ENCODE measurements at places on chromosomes 4 and X.

DNA sequence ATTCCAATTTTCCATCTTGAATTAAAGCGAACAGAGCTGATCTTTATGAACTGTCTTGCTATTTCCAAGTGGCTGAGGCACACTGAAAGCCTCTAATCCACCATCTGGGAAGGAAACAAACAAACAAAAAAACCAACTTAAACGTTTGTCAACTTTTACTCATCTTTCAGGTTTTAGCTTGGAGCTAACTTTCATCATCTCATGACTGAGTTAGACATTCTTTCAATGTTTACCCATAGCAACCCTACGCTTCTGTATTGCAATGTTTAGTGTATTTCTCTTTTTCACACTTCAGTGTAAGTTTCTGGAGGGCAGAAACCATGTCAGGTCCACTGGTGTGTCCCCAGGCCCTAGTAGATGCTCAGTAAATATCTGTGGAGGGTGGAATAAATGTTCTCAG is 343.8 kb downstream of the GBA3 start:
- DNase-seq: no peak

DNA sequence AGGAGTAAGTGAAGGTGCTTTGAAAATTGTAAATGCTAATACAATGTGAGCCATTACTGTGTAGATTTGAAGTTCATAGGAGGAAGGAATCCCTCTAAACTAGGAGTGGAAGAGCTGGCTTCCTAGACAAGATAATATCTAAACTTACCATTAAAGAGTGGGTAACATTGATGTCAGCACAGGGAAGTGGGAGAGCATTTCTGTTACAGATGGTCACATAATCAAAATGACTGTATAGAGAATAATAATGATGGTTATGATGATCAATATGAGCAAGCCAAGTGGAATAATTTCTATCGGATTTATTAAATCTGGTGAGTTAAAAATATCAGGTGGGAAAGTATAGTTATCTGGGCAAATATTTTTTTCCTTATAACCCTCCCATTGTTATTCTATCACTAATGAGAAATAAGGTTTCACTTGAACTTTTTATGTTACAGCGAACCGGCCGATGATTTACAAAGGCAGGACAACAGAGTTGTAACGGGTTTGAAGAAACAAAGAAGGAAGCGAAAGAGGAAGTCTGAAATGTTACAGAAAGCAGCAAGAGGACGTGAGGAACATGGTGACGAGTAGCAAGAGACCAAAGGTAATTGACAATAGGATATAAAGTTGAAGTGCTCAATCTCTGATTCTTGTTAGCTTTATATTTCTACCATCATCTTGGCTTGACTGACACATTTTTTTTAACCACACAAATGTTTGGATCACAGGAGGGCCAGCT is 43.5 kb downstream of the FMR1NB start:
- no peak for DNase-seq

- peak; percentile 10 for DNase-seq
Observed at GRCh38 chrX:30821116-30821515, 67.9 kb downstream of the TAB3 start.

DNA sequence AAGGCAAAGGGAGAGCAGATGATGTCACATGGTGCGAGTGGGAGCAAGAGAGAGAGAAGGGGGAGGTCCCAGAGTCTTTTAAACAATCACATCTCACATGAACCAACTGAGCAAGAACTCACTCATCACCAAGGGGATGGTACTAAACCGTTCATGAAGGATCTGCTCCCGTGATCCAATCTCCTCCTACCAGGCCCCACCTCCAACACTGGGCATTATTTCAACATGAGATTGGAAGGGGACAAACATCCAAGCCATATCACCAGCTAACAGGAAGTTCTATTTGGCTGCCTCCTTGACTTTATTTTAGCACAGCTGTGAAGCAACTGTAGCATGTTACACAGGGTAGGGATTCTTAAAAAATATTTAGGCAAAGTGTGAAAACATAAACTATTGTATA is 102.5 kb downstream of the DDIT4L start:
- no peak for DNase-seq

DNA sequence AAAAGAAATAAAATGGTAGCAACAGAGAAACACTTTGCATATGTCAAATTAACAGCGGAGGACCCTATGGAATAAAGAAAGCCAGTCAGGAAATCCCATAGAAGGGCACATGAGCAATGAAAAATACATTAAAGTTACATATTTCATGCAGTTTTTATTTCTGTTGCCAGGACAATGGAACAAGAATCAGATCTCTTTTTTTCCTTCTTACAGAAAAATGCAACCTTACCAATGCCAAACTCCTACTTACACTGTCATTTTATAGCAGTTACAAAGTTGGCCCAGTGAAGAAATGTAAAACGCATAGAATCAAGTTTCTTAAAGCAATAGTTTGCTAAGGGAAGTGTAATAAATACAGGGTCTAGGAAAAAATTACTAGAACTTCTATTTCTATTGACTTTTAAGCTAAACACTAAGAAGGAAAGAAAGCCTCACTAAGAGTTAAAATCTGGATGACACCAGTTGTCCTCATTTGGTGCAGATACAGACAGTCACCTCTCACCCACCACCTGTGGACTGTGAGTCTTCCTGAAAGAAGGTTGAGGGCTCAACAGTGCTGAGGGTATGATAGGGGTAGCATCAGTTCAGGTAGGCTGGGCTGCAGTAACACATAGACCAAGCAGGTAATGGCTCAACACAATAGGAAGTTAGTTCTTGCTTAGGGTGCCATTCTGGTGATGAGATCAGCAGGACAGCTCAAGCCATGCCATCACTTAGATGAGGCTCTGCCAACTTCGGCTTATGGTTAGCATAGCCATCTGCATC is 224.6 kb downstream of the ANAPC10 start:
- DNase-seq: no peak

- no peak for DNase-seq
Observed at GRCh38 chrX:6674734-6675133, 139.8 kb upstream of the VCX3A start.

DNA sequence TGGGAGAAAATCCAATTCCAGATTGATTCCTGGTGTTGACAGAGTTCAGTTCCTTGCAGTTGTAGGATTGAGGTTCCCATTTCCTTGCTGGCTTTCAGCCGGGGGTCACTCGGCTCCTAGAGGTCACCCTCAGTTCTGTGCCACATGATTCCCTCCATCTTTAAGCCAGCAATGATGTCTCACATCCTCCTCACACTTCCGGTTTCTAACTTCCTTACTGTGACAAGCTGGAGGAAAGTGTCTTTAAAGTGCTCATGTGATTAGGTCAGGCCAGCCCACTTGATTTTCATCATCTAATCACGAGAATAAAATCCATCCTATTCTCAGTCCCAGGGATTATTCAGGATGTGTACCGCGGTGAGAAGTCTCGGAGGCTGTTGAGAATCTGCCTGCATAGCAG is 19.4 kb upstream of the SMIM31 start:
- DNase-seq: no peak

GRCh38 chrX:133985164-133985966 is at the start of gene GPC3:
GPC3 (minus strand) TSS chrX:133985594.
- DNase-seq: peak; percentile 84

- no peak for DNase-seq
Observed at GRCh38 chrX:8955511-8955910, 78.4 kb downstream of the FAM9B start.

- no peak for DNase-seq
Observed at GRCh38 chr4:4534515-4535145, 7.2 kb downstream of the STX18 start.

DNA sequence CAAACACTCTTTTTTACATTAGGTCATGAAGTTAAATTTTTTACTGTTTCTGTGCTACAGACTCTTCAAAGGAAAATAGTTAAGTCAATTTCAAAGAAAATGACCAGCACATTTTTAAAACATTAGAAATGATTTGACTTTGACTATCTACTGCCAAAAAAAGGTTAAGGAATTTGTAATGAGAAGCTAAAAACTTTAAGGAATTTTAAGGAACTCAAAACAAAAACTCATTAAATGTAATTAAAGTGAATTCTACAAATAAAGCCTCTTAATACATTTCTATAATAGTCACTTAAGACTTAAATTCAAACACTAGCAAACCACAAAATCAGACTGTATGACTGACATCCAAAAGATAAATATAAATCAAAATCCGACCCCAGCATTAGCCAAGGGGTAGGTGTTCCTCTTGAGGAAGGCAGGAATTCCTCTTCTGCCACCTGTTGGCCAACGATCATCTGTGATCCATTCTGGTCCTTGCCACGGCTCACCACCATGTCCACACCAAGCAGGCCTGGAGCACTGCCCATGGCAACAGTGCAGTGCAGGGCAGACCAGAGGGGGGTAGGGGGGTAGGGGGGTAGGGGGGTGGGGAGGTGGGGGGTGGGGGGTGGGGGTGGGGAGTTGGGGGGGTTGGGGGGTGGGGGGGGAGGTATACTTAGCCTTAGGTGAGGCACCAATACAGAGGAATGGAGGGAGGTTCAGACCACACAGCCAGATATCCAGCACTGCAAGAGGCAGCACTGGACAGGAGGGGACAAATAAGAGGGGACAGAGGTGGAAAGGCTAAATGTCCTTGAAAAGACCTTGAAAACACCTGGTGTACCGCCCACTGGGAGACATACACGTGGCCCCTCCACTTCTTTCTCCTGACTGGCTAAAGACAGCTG is 287.4 kb downstream of the CHIC1 start:
- DNase-seq: peak; percentile 39

GRCh38 chr4:1003271-1004070 is 8.0 kb upstream of the FGFRL1 start:
- no peak for DNase-seq

GRCh38 chr4:81221303-81222081 is 6.5 kb upstream of the PRKG2 start:
- no peak for DNase-seq

- no peak for DNase-seq
Observed at GRCh38 chr4:7668271-7668670, 233.5 kb upstream of the PSAPL1 start.

DNA sequence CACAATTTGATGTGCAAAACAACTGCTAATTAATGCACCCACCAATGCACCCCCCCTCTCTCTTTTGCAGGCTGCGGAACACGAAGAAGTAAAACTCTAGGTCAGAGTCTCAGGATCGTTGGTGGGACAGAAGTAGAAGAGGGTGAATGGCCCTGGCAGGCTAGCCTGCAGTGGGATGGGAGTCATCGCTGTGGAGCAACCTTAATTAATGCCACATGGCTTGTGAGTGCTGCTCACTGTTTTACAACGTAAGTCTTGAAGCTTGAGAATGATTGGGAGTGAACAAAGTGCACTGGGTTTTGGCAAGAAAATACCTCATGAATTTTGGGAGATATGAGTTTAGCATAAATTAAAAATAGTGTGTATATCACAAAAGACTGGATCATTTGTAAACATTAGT is 28.9 kb downstream of the TMPRSS11E start:
- DNase-seq: no peak

- no peak for DNase-seq
Observed at GRCh38 chrX:41391606-41392005, 55.5 kb upstream of the NYX start.

Data from NCI-H524 (cell line).